T-helper 2 cell (primary cell): ENCODE measurements at places on chromosomes 5 and 9.

- no peak for DNase-seq
Measured at GRCh38 chr9:34501889-34502425, 20.8 kb downstream of the ENHO start.

DNA sequence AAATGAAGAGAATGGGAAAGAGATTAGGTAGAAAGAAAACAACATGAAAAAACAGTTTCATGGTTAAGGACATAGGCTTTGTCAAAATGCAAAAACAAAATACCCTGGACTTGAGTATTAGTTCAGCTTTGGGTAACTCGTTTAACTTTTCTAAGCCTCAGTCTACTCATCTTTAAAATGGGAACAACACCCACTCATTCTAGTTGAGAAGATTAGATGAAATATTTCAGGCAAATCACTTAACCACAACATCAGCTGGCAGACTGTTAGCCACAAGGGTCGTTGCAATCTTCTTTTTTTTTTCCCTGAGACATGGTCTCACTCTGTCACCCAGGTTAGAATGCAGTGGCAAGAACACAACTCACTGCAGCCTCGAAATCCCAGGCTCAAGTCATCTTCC, 185.6 kb downstream of the DCP2 start:
- no peak for DNase-seq

- no peak for DNase-seq
Measured at GRCh38 chr5:143002459-143003327, 232.5 kb downstream of the ARHGAP26 start.

DNA sequence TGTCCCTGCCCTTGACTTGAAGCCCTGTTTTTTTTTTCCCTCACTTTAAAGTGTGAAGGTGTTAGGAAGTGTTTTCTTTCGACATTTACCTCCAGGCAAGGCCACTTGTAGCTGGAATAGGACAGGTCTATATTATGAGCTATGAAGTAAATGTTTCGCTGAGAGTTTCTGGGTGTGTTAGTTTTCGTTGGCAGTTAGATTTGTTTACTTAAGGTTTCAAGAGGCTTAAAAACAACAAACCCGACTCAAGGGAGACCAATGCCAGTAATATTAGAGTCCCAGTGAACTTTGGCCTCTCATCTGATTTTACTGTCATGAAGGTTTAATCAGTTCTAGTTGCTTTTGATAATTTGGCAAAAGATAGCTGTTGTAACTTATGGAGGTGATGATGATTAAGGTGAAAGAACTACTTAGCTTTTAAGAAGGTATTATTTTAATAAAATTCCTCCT, 25.2 kb downstream of the OCLN start:
- DNase-seq = no peak

DNA sequence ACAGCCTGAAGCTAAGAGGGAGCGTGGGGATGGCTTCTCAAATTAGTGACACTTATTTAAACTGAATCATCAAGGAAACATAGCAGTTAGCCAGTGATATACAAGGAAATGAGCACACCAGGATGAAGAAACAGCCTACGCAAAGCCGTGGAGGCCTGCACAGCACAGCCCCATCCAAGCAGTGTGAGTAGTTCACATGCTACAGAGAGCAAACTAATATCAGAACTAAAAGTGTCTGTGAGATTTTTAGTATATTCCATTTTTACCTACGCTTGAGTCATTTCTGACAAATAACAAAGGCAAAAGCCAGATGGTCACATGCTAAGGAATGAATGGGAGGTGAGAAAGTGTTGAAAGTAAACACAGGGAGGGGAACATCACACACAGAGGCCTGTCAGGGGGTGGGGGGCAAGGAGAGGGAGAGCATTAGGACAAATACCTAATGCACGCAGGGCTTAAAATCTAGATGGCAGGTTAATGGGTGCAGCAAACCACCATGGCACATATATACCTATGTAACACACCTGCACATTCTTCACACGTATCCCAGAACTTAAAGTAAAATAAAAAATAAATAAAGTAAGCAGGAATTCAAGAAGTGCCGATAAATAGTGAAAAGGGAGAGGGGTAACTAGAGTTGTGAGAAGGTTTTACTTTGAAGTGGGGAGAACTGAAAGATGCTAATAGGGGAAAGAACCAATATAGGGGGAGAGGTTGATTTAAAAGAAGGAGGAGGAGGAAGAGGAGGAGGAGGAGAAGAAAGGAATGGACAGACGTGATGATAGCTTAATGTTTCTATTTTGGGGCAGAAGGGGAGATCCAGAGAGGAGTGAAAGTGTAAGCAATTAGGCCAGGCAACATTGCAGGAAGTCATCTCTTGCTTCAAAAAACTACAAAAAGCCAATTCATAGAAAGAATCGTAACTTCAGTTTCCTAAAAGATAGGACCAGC, 100.9 kb upstream of the PTGER4 start:
- DNase-seq = no peak

- DNase-seq = no peak
Measured at GRCh38 chr5:2619216-2619615, 132.3 kb downstream of the IRX2 start.

DNA sequence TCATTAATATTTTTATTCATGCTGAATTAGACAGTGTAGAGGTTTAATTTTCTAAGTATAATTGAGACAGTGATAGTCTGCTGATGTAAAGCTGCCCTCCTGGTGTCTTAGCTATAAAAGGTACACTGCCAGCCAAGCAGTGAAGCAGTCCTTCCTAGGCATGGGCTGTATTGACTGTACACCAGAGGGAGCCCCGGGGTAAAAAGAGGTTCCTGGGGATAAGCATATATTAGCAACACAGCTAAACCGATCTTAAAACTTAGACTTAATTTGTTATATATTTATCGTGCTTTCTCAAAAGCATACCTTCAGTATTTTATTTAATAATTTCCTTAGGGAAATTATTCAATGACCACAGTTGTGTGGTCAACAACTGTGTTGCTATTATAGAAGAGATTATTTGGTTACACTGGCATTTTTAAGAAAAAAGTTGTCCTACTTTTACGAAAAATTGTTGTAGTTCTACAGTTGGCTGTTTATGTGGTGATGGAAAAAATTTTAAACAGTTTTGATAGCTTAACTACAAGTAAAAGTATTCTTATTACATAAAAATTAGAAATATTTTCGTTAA, 68.8 kb downstream of the ELL2 start:
- peak; percentile 59 for DNase-seq
